ENCODE measurements at places on chromosomes 6 and 20. TPM values are rescaled to one million over a fixed set of nuclear protein-coding genes. Genes with fewer than 3 reads are reported as not detected.

TRIM15 gene
- total RNA-seq: 0.47 TPM

JPH2 gene
- total RNA-seq: 22.8 TPM

RIN2 gene
- total RNA-seq: 64.3 TPM

NOX3 gene
- 2.1 TPM for total RNA-seq

SLC32A1 gene
- total RNA-seq: 1.3 TPM

PARD6B gene
- 50.8 TPM for total RNA-seq

KCNQ2 gene
- total RNA-seq: 5.2 TPM

RIPOR3 gene
- total RNA-seq: 18.1 TPM

PRDM13 gene
- total RNA-seq: not detected

SCRT2 gene
- not detected for total RNA-seq

ADGRB3 gene
- 8.0 TPM for total RNA-seq

KCNK15 gene
- total RNA-seq: 0.23 TPM

MRPS18A gene
- total RNA-seq: 54.2 TPM

NINL gene
- total RNA-seq: 27.0 TPM

OXT gene
- total RNA-seq: not detected

FOXS1 gene
- total RNA-seq: 5.3 TPM

CPNE5 gene
- total RNA-seq: 14.2 TPM

ABHD16B gene
- not detected for total RNA-seq

RNF114 gene
- total RNA-seq: 61.7 TPM

NOTCH4 gene
- total RNA-seq: 22.2 TPM

LRFN2 gene
- total RNA-seq: 0.88 TPM

PLN gene
- total RNA-seq: 9.8 TPM

GJA1 gene
- total RNA-seq: 45.8 TPM

FILIP1 gene
- total RNA-seq: 7.6 TPM

C6orf52 gene
- 0.47 TPM for total RNA-seq

BPIFB4 gene
- not detected for total RNA-seq

B3GAT2 gene
- 0.29 TPM for total RNA-seq

TSPO2 gene
- total RNA-seq: 1.5 TPM

ZDHHC14 gene
- total RNA-seq: 21.7 TPM

OLIG3 gene
- not detected for total RNA-seq

EFCAB8 gene
- not detected for total RNA-seq

SLC22A7 gene
- total RNA-seq: 0.18 TPM

GFRA4 gene
- total RNA-seq: not detected

BPIFB1 gene
- not detected for total RNA-seq

RIPOR2 gene
- total RNA-seq: 18.2 TPM

MTFR2 gene
- total RNA-seq: 0.53 TPM

LGSN gene
- total RNA-seq: 0.41 TPM

CLDN20 gene
- total RNA-seq: 0.29 TPM

MYB gene
- 4.4 TPM for total RNA-seq

CFAP61 gene
- 7.1 TPM for total RNA-seq

BMP2 gene
- 24.1 TPM for total RNA-seq
